ENCODE measurements at places on chromosomes 5 and 9.

DNA sequence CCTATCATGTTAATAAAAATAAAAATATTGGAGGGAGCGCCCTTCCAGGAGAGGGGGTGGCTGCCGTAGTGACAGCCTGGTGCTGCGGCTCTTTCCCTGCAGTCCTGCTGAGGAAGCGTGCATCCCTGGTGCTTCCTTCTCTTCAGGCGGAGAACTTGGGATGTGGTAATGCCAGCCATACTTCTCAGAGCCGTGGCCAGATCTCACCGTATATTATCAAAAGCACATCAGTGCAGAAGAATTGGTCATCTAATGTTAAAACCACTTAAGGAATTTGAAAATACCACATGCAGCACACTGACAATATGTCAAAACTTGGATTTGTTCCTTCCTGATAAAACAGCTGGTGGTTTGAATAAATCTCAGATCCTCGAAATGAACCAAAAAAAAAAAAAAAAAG, 17.7 kb downstream of the C9orf40 start:
- DNase-seq, result no peak

GRCh38 chr9:98491828-98492227, 216.9 kb downstream of the GABBR2 start:
- no peak for DNase-seq

DNA sequence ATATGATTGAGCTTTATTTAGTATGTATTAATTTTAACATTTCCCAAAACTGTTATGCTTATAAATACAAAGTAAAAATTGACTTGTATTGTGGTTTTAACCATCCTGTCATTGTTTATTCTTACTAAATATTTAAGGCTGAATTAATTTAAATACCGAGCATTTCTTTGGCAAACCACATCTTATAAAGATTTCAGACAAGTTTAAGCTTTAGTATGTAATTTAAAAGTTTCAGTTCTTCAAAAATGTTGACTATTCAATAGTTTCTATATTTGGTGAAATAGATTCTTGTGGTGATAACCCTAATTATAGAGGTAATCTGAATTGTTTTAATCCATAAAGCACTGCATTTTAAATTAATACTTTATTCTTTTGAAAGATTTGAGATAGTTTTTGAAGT, 65.5 kb downstream of the CCNH start:
- no peak for DNase-seq

- no peak for DNase-seq
Observed at GRCh38 chr9:118094387-118094786, 390.2 kb downstream of the TLR4 start.

DNA sequence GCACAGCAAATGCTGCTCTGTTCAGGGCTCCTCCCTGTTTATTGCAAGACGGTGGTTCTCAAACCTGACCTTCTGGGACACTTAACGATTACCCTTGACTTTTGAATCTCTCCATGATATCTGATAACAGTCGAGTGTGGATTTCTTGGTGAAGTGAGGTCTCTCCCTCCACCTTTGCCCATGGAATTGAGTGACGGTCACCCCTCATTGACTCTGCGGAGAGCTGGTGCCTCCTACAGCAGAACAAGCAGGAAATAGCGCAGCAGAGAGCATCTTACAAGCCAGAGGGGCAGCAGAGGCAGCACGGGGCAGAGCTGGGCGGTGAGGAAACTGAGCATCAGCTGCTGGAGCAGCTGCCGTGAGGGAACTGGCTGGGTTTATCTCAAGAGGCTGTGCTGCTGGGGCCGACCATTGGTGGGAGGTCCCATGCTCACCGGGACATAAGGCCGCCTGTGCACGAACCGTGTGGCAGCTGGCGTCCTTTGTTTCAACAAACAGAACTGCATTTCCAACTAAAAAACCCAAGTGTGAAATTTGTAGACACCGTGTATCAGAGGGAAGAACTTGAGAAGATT, 189.8 kb downstream of the MTRR start:
- DNase-seq, result no peak

GRCh38 chr5:142222866-142223558, 101.8 kb downstream of the SPRY4 start:
- no peak for DNase-seq

DNA sequence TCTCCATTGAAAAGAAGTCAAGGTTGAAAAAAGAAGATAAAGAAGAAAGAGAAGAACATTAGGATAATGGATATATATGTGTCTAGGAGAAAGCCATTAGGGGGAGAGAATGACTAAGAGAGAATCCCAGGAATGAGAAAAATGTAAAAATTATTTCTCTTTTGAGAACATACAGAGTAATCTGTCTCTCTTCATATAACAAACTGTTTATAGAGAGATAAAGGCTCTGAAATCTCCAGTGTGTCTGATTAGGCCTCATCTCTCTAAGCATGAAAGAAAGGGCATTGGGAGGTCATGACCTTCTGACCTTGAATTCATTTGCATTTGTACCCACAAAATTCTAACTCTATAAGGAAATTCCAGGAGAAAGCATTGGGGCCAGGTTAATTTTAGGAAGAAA, 3.5 kb upstream of the MPDZ start:
- DNase-seq, result no peak

GRCh38 chr5:180157866-180158265, 51.1 kb downstream of the RASGEF1C start:
- no peak for DNase-seq

GRCh38 chr5:1791176-1791575, 8.5 kb downstream of the MRPL36 start:
- DNase-seq, result no peak

- DNase-seq, result no peak
Observed at GRCh38 chr5:83900306-83900705, 179.7 kb upstream of the HAPLN1 start.

Measured in GM13977 (cell line).